ENCODE measurements at places on chromosomes 11 and 22. TPM values are rescaled to one million over a fixed set of nuclear protein-coding genes. Genes with fewer than 3 reads are reported as not detected.

Gene IL17REL
- total RNA-seq: not detected

Gene IL18
- total RNA-seq: 2.0 TPM

Gene KRTAP5-11
- not detected for total RNA-seq

Gene TRIM51
- total RNA-seq: not detected

Gene CALCA
- total RNA-seq: not detected

Gene KRTAP5-2
- total RNA-seq: not detected

Gene SCGB1C1
- not detected for total RNA-seq

Gene SYT7
- 15.1 TPM for total RNA-seq

Gene DGCR6L
- total RNA-seq: 25.1 TPM

Gene TCN1
- total RNA-seq: 1.2 TPM

Gene AIFM3
- total RNA-seq: 4.2 TPM

Gene C11orf91
- total RNA-seq: not detected

Gene ZNF202
- 17.5 TPM for total RNA-seq

Gene MISFA
- total RNA-seq: 0.62 TPM

Gene CFL1
- total RNA-seq: 404 TPM

Gene OR6T1
- not detected for total RNA-seq

Gene PACSIN3
- total RNA-seq: 3.9 TPM

Gene BACE1
- total RNA-seq: 24.6 TPM

Gene HBB
- total RNA-seq: 441 TPM

Gene MN1
- 24.8 TPM for total RNA-seq

Gene VPREB3
- total RNA-seq: not detected

Gene ASPHD2
- total RNA-seq: 18.4 TPM

Gene SLC25A18
- 6.4 TPM for total RNA-seq

Gene KIAA1671
- 5.0 TPM for total RNA-seq

Gene CD3G
- total RNA-seq: not detected

Gene UBQLNL
- total RNA-seq: not detected

Measured in occipital lobe (tissue), 3 donors.